ENCODE measurements at places on chromosomes 5 and 9.

- no peak for DNase-seq
Measured at GRCh38 chr9:95061916-95062595, 255.5 kb downstream of the FANCC start.

DNA sequence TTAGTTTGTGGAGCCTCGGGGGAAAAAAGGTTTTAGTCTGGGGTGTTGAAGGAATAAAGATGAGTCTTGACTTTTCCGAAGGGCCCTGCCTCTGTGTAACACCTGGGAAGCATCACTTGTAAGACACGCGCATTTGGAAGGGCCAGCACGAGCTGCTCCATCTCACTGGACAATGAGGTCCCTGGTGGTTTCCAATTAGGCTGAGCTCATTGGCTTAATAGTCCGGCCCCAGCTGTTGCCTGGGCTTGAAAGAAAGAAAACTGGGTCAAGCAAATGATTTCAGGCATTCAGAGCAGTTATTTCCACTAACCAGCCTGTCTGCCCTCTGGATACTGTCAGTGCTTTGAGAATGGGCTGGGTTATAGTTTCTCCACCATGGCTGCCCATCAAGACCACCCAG is 64.5 kb downstream of the NSUN2 start:
- DNase-seq: no peak

GRCh38 chr5:67129768-67130167 is 66.8 kb downstream of the CD180 start:
- DNase-seq: no peak

DNA sequence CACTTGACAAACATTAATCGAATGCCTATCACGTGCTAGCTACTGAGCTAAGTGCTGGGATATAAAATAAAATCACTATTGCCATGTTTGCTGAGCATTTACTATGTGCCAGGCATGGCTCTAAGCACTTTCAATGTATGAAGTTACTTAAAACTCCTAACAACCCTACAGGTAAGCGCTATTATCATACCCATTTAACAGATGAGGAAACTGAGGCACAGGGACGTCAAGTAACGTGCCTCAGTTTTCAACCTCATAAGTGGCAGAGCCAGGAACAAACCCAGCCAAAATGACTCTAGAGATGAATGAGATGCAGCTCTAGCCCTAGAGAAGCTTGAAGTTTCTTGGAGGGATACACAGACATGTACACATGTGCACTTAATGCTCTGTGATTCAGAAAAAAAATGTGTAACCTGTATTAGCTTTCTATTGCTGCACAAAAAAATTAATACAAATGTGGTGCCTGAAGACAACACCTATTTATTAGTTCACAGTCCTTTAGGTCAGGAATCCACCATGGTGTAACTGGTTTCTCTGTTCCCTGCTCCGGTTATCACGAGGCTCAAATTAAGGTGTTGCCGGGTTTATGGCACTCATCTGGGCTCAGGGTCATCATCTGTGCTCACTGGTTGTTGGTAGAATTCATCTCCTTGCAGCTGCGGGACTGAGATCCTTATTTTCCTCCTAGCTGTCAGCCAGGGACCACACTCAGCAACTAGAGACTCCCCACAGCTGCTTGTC is 33.7 kb downstream of the TTLL11 start:
- no peak for DNase-seq

DNA sequence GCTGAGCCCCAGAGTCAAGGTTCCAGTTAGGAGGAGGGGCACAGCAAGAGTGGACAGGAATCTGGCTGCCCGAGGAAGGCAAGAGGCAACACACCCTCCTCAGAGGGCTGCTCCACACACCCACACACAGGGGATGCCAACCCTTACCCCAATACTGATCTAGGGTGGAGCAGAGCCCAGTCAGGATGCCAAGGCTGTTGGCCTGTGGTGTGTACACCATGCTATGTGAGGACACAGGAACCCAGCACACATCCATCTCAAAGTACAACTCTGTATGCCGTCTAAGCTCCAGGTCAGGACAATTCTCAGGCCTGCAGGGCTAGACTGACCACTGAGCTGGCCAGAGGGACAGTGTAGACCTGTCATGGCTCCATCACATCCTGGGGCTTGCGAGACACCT is 2.6 kb downstream of the SEPTIN8 start:
- no peak for DNase-seq

- DNase-seq: no peak
Measured at GRCh38 chr9:37752642-37753488, 740 bp upstream of the TRMT10B start.

- DNase-seq: no peak
Measured at GRCh38 chr5:36452424-36453006, 150.8 kb upstream of the RANBP3L start.

- no peak for DNase-seq
Measured at GRCh38 chr9:111467778-111468367, 16.3 kb downstream of the ECPAS start.

DNA sequence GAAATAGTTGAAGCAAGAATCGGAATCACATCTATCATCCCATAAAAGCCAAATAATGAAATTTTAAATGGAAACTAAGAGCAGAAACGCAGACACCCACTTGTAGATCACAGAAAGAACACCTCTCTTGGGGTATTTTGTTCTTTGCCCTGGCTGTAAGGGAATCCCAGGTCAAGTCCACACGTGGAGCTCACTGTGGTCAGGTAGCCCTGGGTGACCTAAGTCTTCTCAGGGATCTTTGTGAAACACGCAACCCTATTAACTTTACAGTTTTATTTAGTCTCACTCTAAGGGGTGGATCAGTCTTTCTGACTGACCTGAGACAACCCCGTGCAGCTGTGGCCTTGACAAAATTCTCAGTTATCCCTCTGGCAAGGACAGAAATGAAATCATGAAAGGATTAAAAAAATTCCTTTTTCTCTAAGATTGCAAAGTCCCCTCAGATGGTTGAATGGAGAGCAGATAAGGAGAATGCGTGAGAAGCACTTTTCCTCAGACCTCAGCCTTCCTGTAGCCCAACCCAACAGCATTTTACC is 111.6 kb downstream of the NREP start:
- DNase-seq: no peak

- no peak for DNase-seq
Measured at GRCh38 chr5:146710348-146710747, 168.2 kb downstream of the PPP2R2B start.

DNA sequence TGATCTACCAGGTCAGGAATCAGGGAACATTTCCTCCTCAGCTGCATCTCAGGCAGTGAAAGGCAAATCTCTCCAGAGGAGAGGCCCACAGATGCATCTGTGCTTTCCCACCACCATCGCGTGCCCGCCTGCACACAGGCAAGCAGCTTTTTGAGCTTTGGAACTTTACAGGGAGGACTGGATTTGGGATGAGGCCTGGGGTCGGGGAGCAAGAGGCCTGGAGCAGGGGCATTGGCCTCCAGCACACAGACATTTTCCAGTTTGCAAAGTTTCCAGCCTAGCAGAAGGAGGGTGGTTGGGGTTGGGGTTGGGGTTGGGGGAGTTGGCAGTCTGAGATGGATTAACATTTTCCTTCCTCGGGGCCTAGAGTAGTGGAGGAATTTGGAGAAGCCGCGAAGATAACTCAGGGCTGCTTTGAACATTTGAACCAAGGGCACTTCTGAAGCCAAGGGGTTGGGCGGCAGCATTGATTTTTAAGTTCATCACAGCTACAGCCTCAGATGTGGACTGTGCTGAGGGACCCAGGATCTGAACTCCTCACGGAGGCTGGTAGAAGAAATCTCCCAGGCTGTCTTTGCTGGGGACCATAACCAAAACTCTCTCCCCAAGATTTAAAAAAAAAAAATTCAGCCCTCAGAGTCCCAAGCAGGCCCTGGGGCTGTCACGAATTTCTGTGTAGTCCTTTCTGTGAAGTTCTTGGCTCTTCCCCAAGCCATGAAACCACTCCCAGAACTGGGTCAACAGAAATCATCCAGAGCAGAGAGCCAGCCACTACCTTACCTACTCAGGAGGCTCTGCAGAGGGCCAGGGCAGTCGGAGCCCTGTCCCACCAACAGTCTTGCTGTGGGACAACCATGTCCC is 25.6 kb downstream of the C5orf15 start:
- no peak for DNase-seq

GRCh38 chr5:1497795-1498622 is 25.8 kb downstream of the LPCAT1 start:
- DNase-seq: no peak

GRCh38 chr5:112174959-112175594 is 244.0 kb downstream of the EPB41L4A start:
- DNase-seq: peak; percentile 14

DNA sequence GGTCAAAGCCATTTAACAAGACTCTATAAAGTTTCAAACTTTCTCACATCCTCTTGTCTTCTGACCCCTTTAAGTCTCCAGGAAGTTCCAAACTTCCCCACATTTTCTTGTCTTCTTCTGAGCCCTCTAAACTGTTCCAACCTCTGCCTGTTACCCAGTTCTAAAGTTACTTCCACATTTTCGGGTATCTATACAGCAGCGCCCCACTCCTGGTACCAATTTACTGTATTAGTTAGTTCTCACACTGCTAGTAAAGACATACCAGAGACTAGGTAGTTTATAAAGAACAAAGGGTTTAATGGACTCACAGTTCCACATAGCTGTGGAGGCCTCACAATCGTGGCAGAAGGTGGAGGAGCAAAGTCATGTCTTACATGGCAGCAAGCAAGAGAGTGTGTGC is 23.3 kb upstream of the PRLR start:
- no peak for DNase-seq

DNA sequence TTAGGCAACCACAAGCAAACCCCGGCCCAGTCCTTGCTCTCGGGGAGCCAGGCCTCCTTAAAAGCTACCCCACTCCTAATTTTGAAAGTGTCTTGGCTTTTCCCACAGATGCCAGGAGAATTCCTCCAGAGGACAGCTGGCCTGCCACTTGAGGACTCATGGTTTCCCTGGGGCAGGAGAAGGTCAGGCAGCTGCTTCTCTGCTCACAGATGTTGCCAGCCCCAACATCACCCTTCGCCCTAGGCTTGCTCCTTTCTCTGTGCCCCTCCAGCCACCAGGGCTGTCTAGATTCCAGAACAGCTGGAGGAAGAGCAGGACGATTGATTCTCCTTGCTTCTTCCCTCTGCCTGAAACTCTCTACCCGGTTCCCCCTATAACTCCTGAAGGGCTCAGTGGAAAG is 8.5 kb downstream of the GGTA1 start:
- DNase-seq: no peak

- DNase-seq: no peak
Measured at GRCh38 chr5:181204826-181205760, at the start of gene TRIM7. Gene TRIM7, minus strand, starts transcription at chr5:181205196. Its CDS starts 86 bp downstream, at chr5:181205110.

- peak; percentile 89 for DNase-seq
Measured at GRCh38 chr9:113621309-113621791, 157.8 kb downstream of the RGS3 start.

DNA sequence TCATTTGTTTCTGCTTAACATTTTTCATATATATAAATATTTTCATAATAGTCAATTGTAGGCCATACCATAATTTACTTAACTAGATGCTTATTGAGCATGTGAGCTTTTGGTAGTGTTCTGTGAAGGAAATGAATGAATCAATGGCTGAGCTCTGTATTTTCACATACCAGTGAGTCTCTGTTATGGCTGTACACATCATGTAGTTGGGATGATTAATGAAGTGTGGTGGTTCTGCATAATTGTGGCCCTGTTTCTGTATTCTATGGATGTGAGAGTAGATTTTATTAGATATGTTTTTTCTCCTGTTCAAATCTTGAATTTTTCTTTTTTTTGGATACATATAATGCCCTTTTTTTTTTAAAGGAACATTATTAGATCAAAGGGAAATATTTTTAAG is 56.2 kb downstream of the CTNNA1 start:
- no peak for DNase-seq

DNA sequence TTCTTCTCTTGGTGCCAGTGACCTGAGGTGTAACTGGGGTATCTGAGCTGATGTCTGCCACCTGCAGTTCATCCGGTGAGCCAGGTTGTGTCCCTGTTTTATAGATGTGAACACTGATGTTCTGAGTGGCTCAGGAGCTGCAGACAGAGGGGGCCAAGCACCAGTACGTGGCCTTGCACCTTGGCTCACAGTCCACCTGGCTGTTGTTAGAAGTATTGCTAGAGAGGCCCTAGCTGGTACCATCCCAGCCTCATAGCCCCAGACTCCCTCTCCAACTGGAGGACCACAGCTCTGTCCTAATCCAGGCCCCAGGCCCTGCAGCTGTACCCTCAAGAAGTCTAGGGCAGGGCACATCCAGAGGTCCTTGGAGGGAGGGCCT is 16.2 kb downstream of the PHF2 start:
- no peak for DNase-seq
